ENCODE measurements at places on chromosomes 13 and 19. TPM values are rescaled to one million over a fixed set of nuclear protein-coding genes. Genes with fewer than 3 reads are reported as not detected.

The ZNF486 gene
- total RNA-seq: 1.2 TPM

The GMIP gene
- total RNA-seq: 2.9 TPM

GRCh38 chr13:31882794-31883193 is 143.5 kb downstream of the RXFP2 start:
- DNase-seq: no peak

DNA sequence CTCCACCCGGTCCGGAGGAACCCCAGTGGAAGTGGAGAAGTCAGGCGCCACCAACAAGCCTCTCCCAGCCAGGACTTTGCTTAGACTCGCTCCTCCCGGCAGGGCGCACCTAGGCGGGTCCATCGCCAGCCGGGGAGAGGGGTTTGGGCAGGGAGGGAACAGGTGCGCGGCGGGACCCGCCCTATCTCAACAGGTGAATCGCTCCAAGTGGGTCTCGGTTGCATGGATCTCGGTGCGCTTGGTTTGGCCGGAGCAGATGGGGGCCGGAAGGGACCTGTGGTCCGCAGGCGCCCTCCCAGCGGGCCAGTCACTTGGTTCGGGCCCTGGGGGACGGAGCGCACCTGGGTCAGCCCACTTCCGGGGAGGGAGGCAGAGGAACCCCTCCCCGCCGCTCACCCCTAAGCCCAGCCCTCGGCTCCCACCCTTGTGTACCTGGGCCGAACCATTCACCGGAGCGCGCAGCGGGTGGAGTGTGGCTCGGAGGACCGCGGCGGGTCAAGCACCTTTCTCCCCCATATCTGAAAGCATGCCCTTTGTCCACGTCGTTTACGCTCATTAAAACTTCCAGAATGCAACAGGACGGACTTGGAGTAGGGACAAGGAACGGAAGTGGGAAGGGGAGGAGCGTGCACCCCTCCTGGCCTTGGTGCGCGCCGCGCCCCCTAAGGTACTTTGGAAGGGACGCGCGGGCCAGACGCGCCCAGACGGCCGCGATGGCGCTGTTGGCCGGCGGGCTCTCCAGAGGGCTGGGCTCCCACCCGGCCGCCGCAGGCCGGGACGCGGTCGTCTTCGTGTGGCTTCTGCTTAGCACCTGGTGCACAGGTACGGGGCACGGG is at the start of gene LSR:
Gene LSR (plus strand): TSS at position 693 of the 836 bp plus-strand sequence. CDS start 21 bp downstream, at position 714.
- DNase-seq: no peak

All from SJSA1 (cell line).